ENCODE measurements at places on chromosomes 3 and 15.

- no peak for ATAC-seq
Observed at GRCh38 chr3:34865346-34865745, 774.0 kb upstream of the ARPP21 start.

- no peak for ATAC-seq
Observed at GRCh38 chr3:4606911-4607310, 113.8 kb downstream of the ITPR1 start.

DNA sequence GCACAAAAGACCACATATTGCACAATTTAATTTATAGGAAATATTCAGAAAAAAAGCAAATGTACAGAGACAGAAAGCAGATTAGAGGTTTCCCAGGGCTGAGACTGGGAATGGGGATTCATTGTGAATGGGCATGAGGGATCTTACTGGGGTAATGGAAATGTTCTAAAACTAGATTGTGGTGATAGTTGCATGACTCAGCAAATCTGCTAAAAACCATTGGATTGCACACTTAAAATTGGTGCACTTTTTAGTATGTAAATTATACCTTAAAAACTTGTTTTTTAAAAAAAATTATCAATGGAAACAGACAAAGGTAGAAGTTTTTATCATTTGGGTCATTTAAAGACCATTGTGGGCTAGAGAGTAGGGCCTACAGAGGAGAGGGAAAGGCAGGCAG, 230.6 kb downstream of the IL5RA start:
- ATAC-seq, result no peak

DNA sequence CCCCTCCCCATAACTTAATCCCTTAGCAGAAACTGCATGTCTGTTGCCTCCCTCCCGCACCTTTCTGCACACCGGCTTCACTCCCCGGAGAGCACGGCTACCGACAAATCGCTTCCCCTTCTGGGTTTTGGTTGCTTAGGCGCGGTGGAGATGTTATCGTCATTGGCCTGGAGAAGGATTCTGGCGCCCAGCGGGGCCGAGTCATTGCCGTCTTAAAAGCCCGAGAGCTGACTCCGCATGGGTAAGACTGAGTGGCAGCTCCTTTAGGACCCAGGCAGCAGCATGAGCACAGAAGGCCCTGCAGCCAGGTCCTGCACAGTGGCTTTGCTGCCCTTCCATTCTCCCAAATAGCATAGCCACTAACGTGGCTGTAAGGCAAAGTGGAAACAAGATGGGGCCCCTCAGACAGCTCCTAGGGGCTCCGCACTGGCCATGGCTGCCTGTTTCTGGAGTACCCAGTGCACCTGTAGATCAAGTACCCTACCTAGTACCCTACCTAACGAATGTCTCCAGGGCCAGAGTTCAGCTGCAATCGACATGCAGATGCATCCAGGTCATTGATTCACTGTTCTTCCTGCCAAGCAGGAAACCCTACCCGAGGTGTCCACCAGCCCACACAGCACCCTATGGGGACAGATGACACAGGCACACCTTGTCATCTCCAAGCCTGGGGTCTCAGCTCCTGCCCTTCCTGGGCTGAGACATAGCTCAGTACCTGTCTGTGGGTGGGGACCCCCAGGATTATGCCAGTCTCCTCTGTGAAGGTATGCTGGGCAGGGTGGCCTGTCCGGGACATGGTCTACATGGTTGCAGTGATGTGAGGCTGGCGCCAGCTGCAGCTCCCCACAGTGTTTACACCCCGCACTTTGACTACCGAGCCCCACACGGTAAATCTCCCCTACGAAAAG, 147.6 kb downstream of the LRRK1 start:
- no peak for ATAC-seq

- ATAC-seq, result no peak
Observed at GRCh38 chr15:93656041-93656440, 567.0 kb upstream of the RGMA start.

- ATAC-seq, result no peak
Observed at GRCh38 chr3:183033746-183034145, 53.4 kb upstream of the DCUN1D1 start.

DNA sequence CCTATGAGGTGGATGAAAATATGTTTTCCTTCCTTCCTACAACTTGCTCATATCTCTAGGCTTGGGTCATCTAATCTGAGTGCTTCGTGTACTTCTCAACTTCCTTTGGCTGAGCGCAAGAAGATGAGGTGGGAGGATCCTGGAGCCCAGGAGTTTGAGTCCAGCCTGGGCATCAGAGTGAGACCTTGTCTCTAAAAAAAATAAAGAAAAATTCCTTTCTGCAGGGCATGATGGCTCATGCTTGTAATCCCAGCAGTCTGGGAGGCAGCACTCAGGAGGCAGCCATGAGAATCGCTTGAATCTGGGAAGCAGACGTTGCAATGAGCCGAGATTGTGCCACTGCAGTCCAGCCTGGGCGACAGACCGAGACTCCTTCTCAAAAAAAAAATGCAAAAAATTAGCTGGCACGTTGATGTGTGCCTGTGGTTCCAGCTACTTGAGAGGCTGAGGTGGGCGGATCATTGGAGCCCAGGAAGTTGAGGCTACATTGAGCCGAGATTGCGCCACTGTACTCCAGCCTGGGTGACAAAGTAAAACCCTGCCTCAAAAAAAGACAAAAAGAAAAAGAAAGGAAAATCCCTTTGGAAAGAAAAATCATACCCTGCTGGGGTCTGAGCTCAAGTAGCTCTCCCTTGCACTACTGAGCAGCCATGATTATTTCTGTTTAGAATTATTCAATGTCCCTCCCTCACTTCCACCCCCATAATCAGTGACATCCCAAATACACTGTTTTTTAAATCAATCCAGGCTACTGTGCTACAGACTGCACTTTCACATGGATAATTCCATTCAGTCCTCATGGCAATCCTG, 28.0 kb upstream of the RAB11A start:
- no peak for ATAC-seq

DNA sequence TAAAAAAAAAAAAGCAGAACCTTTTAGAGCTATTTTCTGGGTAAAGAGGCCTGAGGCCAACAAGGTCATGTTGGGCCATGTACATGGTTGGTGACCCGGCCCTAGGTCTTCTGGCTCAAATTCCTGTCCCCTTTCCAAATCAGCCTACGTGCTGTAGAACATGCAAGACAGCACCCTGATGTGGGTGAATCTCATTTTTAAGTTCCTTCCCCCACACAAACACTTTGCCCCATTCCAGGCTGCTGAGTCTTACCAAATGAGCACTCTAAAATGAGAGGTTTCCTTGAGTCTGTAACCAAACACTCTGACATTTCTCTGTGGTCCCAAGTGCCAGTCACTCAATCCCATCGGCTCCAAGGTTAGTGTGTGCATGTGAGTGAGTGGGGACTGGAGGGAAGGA, 9.4 kb downstream of the BCL6 start:
- ATAC-seq, result no peak

GRCh38 chr3:161014843-161015749, 90.1 kb downstream of the B3GALNT1 start:
- no peak for ATAC-seq

DNA sequence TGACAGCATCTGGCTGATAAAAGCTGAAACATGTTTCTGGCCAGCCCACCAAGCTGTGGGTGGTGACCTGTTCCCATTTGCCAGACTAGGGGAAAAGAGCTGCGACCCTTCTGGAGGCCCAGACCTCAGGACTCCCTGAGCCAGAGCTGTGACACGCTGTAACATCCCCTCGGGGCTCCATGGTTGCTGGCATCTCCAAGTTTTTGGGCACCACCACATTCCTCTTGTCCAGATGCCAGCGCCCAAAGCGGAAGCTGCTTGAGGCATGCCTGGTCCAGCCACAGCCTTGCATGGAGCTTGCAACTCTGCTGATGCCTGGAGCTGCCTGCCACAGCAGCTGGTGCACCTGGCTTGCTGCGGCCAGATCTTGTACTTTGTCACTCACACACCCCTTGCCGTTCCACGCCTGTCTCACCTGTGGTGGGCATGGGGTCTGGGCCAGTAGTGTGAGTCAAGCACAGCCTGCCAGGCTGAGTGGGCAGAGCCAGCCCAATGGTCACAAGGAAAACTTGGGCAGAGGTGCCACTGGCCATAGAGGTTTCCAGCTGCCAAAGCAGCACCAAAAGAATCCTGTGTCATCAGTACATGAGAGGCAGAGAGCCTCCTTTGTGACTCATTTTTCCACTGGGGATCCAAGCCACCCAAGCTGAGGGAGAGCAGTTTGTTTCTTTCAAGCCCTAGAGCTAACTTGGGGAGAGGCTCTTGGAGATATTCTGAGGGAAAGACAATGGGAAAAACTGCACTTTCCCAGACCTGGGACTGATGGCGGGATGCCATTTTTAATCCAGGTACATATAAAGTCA, 45.7 kb upstream of the PTX3 start:
- no peak for ATAC-seq

DNA sequence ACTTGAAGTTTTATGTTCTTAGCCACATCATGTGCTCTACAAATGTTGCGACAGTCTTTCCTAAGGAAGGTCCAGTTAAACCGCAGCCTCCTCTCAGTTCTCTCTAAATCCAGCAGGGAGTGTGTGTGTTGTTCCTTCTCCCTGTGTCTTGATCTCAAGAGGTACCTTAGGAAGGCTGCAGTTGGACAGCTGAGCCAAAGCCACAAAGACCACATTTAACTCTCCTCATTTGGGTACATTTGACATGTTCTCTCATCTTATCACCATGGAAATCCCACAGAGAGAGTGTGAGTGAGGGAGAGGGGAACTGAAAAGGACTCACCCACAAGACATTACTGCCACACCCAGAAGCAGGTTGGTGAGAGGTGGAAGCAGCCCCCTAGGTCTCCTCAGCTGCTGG, 79.5 kb downstream of the CD200R1L start:
- ATAC-seq, result peak; percentile 95

DNA sequence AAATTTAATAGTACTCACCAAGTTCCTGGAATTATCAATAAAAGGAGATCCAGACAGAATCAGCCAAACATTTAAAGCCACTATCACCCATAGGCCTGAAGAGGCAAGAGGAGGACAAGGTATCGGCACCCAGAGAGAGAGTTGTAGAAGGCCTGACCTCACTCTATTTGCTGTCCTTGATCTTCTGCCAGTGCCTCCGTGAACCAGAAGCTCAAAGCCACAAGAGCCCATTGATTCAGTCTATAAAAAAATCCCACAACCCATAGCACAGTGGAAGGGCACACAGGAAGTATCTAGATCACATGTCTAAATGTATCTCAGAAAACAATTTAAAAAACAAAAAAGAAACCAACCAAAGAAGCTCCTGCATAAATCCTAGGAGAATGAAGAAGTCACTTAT, 68.6 kb upstream of the FAM174B start:
- no peak for ATAC-seq

DNA sequence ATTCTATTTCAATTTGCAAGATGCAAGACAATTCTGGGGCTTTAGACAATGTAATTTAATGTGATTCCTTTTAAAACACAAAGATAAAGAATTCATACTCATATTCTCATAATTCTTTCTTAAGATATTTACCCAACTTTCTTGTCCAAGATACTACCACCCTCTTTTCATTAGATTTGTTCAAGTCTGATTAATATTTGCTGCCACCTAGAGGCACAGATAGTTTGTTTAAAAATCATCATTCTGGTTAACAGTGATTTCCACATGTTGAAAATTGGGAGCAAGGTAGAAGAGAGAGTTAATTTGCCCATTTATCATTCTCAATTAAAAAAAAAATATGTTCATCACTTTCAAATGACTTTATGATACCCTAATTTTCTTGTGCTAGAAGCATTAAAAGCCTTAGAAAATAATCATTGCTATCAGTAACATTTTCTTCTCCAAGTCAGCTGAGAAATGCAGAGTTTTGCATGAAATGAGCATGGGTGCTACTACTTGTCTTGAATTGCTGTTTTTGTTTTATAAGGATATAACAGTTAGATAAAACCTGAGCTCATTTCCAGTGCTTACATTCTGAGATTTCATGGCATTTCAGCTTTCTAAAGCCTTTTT, 11.6 kb downstream of the TAMM41 start:
- ATAC-seq, result no peak

- ATAC-seq, result no peak
Observed at GRCh38 chr15:62068810-62069167, 2.0 kb downstream of the C2CD4A start.

DNA sequence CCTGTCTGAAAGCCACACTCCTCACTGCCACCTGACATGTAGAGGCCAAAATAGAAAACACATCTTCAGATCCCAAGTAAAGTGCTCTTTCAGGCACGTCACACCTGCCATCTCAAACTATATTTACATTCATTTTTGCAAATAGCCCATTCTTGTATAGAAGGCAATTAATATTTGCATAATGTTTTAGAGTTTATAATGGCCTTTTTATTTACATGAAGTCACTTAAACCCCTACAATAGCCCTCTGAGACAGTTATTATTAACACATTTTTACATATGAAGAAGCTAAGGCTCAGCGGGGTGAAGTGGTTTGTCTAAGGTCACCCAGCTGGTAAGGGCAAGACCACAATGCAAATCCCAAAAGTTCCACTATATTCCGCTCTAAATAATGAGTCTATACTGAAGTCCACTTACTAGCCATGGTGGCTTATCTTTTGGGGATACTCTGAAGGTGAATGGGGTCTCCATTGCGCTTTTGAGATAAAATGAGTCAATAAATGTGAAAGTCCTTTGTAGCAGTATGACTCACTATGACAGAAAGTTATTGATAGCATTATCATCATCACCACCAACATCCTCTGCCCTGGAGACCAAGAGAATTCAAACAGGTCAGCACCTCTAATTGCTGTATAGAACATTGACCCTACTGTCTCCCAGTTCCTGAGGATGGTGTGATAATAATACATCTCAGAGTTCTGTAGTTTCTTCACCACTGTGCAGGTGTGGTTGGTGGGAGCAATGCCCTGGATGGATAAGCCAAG, 155.9 kb upstream of the BCL6 start:
- peak; percentile 40 for ATAC-seq

- no peak for ATAC-seq
Observed at GRCh38 chr15:59540654-59541053, 70.9 kb upstream of the GCNT3 start.

DNA sequence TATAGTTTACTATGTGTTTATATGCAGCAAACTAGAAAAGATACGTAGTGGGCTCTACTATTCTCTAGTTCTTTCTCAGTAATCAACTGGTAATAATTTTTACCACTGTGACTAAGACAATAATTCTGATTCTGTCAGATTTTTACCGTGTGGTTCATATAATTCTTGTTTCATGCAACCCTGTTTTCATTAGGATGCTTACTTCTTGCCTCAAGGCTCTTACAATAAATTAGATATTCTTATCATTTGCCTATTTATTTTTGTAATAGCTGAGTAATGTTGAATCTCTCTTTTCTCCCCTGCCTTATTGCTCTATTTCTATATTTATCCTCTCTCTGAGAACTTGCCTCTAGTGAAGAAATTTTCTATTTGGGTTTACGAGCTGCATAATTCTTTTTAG, 524.7 kb downstream of the NAALADL2 start:
- no peak for ATAC-seq

DNA sequence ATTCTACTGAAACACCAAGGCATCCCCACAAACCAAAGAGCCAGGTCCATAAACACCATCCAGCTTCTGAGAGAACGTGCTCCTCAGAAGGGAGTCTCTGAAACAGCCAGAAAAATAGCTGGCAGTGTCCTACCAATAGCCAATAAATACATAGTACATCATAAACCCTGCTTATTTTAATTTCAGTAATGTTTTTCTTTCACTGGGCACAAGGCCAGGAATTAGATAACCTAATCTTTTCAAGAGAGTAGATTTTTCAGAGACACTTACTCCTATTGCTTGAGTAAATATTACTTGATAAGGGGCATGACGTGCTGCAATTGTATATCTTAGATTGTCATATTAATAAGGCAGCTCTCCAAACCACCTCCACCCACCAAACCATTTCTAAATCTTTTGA, 22.7 kb downstream of the GADL1 start:
- no peak for ATAC-seq
